ENCODE measurements at places on chromosomes 13 and 19. TPM values are rescaled to one million over a fixed set of nuclear protein-coding genes. Genes with fewer than 3 reads are reported as not detected.

DENND1C gene
- under 0.01 TPM for total RNA-seq

ZNF221 gene
- total RNA-seq, result 8.0 TPM

DNAAF3 gene
- total RNA-seq, result 2.1 TPM

NEK5 gene
- total RNA-seq, result 0.36 TPM

SLC6A16 gene
- 1.5 TPM for total RNA-seq

LIM2 gene
- total RNA-seq, result not detected

COL5A3 gene
- 18.9 TPM for total RNA-seq

FUT1 gene
- 1.7 TPM for total RNA-seq

ZNF441 gene
- 6.2 TPM for total RNA-seq

ELSPBP1 gene
- total RNA-seq, result 0.67 TPM

FCHO1 gene
- 1.9 TPM for total RNA-seq

PSG11 gene
- total RNA-seq, result not detected

ERICH6B gene
- total RNA-seq, result not detected

GJA3 gene
- 4.7 TPM for total RNA-seq

C19orf81 gene
- not detected for total RNA-seq

TLE2 gene
- 1.5 TPM for total RNA-seq

HIPK4 gene
- total RNA-seq, result 0.31 TPM

A1BG gene
- 7.0 TPM for total RNA-seq

STARD13 gene
- total RNA-seq, result 12.8 TPM

SLITRK6 gene
- under 0.01 TPM for total RNA-seq

PRR36 gene
- total RNA-seq, result not detected

ZNF563 gene
- 1.2 TPM for total RNA-seq

ZNF225 gene
- total RNA-seq, result 3.3 TPM

KLK2 gene
- not detected for total RNA-seq

DZIP1 gene
- 12.4 TPM for total RNA-seq

MED16 gene
- 19.6 TPM for total RNA-seq

SHISA7 gene
- not detected for total RNA-seq

IGLON5 gene
- not detected for total RNA-seq

ANGPTL8 gene
- not detected for total RNA-seq

FFAR3 gene
- not detected for total RNA-seq

MPND gene
- 7.6 TPM for total RNA-seq

LENG9 gene
- 17.8 TPM for total RNA-seq

CABP5 gene
- not detected for total RNA-seq

PCSK4 gene
- total RNA-seq, result 1.1 TPM

ADAMTSL5 gene
- total RNA-seq, result 2.4 TPM

KLF5 gene
- total RNA-seq, result 4.7 TPM

ZNF600 gene
- 6.2 TPM for total RNA-seq

IZUMO4 gene
- total RNA-seq, result not detected

PLK5 gene
- total RNA-seq, result not detected

ZNF90 gene
- 7.0 TPM for total RNA-seq

TIMM44 gene
- 57.9 TPM for total RNA-seq

OVOL3 gene
- not detected for total RNA-seq

GFY gene
- total RNA-seq, result not detected
